Renal pelvis (tissue), 12 donors: ENCODE measurements at places on chromosomes 1 and 21.

DNA sequence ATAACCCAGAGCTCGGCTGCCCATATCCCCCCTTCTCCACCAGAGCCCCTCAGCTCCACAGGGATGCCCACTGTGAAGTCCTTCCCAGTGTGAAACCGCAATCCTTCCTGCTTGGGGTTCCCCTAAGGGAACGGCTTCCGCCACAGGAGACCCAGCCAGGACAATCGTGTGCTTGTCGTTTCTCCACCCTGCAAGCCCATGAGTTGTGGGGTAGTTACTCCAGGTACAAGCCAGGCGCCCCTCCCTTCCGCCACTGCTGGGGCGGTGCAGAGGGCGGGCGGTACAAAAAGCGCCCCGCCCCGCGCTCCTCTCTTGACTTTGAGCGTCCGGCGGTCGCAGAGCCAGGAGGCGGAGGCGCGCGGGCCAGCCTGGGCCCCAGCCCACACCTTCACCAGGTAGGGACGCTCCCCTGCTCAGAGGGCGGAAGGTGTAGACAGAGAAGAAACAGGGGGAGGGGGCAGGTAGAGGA is at the start of gene TINAGL1:
TINAGL1 (plus strand) TSS at position 315 of the 469 bp plus-strand sequence. CDS start 634 bp downstream, outside the sequence.
- DNase-seq = no peak

DNA sequence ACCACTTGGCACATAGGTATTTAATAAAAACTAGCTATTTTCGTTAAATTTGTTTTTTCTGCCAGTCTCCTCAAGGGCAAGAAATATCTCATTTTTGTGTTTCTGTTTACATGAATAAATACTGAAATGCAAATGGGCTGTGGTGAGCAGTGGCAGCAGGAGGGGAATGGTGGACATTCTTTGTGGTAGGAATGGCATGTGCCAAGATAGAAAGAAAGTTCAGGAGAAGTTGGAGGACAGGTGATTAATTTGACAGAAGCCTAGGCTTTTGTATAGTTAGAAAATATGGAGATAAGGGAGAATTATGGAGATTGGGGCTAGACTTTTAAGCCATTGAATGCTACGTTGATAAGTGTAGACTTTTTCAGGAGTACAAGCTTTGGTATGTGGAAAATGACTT is 8.6 kb downstream of the RAP1A start:
- DNase-seq = no peak

- DNase-seq = peak; percentile 67
Observed at GRCh38 chr1:235093696-235094592, 34.7 kb downstream of the TOMM20 start.

GRCh38 chr1:17170571-17170970 is 34.4 kb upstream of the PADI1 start:
- no peak for DNase-seq

GRCh38 chr21:20902511-20902910 is 95.7 kb upstream of the NCAM2 start:
- DNase-seq = no peak

GRCh38 chr1:67957066-67957465 is 93.4 kb downstream of the DIRAS3 start:
- no peak for DNase-seq

DNA sequence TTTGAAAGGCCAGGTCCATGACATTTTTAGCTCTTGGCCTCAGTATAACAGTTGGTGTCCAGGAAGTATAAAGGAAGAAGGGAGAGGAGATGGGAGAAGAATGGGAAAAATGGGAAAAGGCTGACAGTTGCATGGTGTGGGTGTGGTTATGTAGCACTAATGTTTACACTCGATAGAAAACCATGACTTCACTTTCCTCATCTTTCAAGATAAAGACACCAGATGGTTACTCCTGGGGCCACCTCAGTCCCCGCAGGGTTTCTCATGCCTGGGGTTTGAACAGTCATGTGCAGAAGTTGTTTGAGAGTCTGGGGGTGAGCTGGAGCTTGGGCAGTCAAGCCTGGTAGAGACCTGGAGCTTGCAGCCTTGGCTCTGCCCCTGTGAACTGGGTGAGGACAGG is 7.9 kb downstream of the PGBD2 start:
- no peak for DNase-seq

DNA sequence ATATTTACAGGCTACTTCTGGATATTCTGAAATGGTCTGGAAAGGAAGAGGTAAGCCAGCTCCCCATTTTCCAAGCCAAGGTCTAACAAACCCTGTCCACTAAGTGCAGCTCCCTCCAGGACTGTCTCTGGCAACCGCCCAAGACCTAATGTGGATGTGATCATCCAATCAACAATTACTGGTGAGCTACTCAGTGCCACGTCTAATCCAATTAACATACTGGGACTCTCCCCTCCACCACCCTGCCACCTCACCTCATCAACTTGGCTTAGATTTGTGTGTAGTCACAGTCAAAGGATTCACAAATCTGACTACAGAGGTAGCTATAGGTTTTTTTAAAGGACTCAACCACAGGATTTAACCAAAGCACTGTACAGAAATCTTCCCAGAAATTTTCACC is 25.4 kb upstream of the S100A7 start:
- DNase-seq = no peak

- no peak for DNase-seq
Observed at GRCh38 chr1:65393347-65393746, 27.1 kb upstream of the LEPR start.

DNA sequence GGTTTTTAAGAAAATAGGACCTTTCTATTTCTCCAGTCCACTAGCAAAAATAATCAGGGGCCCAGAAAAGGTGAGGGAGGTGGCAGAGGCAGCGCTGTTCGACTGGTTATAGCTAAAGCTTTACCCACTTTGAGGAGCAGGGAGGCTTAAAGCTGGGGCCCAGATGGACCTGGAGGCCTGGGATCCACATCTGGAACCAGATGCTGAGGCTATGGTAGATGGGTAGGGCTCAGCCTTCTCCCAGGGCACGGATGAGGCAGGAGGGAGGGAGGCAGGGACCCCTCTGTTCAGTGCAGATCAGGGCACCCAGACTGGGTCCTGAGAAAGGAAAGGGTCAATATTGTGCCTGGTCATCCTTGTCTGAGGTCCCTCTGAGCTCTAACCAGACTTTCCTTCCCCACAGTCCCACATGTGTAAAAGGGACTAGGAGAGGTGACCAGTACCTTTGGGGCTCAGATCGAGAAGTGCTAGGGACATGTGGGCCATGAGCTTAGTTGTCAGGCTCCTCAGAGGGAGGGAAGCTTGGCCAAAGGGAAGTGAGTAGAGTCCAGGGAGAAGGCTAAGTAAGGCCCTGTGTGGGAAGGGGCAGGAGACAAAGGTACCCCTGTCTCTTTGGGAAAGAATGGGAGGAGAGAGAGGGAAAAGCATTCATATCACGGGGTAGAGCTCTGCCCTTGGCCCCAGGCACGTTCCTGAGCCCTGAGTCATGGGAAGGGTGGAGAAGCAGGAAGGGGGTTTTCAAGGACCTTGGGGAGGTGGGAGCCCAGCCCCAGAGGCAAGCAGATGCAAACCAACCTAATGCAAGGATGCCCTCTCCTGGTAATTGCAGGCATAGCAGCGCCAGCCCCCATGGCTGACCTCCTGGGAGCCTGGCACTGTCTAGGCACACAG is 15.4 kb downstream of the LMNA start:
- DNase-seq = peak; percentile 86

- DNase-seq = no peak
Observed at GRCh38 chr1:78475888-78476610, 14.7 kb upstream of the PTGFR start.

DNA sequence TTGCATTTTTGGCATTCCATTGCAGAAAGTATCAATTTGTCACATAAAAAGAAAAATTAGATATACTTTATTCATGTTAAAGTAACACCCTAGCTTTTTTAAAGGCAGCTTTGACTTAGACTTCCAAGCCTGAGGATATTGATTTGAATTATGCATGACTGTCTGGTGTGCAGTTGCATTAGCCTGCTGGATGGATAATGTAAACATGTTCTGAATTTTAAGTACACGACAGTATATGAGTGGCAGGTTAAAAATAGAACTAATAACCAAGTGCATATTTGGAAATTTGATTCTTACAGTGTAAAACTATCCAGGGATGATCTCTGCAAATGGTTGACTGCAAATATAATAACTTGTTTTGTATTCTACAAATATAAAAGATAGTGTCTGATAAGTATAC is 124.0 kb downstream of the SYT14 start:
- no peak for DNase-seq

DNA sequence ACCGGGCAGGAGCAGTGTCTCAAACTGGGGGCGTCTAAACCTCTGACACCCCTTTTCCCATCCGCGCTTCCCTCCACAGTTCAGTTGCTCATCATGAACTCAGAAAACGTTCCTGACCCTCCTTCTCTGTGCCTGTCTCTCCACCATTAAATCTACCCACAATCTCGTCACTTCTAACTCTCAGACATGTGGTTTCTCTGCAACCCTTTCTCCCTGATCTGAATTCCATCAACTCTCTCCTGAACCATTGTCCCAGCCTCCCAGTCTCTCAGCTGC is 3.8 kb downstream of the TTC34 start:
- no peak for DNase-seq

DNA sequence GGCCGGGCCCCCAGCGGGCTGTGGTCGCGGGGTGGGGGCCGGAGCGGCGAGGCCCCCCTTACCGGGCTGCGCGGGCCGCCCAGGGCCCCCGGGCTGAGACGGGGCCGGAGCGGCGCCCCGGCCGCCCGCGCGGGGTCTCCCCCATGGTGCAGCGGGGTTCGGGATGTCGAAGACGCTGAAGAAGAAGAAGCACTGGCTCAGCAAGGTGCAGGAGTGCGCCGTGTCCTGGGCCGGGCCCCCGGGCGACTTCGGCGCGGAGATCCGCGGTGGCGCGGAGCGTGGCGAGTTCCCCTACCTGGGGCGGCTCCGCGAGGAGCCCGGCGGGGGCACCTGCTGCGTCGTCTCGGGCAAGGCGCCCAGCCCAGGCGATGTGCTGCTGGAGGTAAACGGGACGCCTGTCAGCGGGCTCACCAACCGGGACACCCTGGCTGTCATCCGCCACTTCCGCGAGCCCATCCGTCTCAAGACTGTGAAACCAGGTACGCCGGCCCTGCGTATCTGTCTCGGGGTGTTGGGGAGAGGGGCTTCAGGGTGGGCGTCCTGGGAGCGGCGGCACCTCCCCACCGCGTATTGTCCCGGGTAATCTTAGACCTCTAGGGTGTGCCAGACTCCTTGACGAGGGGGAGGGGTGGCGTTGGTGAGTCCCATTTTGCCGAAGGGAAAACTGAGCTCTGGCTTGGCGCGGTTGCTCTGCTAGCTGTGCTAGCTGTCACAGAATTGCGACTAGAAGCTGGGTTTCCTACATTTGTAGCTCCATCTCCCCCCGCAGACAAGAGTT is 745 bp downstream of the MAGI3 start:
- DNase-seq = no peak

GRCh38 chr1:6447016-6447817 is 18.8 kb downstream of the TNFRSF25 start:
- no peak for DNase-seq

GRCh38 chr21:42311816-42312625 is 3.2 kb downstream of the TFF3 start:
- no peak for DNase-seq

- no peak for DNase-seq
Observed at GRCh38 chr21:35587841-35588380, 472.4 kb downstream of the SETD4 start.

DNA sequence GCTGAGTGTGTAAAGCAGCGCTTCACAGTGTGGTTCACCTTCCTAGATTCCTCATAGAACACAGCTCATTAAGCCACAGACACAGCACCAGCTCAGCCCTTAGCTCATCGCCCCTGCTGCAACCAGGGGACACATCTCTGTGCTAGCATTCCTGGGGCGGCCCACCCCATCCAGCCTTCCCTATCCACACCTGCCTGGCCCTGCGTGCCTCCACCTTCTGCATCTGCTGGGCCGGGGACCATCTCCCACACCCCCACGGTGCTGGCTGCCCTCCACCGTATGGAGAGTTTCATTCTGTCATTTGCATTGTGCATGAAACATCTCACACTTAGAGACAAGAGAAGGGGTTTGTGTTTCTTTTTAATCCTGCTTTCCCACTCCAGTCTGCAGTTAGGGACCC is 35.8 kb upstream of the PRSS38 start:
- DNase-seq = no peak

DNA sequence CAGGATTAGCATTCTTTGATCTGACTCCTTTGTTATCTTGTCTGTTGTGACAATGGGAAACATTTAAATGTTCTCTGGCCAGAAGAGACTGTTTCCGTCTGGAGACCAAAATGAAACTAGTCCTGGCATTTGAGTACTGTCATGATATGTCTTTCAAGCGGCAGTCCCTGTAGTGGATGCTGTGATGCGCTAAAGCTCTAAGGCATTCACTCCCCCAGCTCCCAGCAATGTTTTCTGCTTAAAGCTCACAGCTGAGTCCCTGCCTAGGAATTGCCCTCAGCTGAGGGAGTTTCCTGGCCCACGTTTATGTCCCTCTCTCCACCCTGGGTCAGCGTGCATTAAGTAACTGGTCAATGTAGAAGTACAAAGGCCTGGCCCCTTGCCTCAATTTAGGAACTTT is 109.4 kb downstream of the UCHL5 start:
- no peak for DNase-seq

DNA sequence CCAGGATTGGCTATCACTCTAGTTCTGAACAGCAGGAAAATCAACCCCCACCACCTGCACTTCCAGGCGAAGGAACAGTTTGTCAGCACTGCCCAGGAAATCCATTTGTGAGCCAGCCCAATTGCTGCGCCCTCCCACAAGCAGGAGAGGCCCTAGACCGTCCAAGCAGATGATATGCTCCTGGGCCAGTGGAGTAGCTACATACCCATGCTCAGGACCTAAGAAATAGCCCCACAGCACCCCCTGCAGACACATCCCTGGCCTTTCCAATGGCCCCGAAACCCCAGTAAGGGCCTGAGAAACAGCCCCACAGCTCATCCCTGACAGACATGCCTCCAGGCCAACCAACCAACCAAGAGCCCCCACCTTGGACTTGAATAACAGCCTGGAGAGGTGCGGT is 111.5 kb upstream of the ZC3H11B start:
- no peak for DNase-seq

DNA sequence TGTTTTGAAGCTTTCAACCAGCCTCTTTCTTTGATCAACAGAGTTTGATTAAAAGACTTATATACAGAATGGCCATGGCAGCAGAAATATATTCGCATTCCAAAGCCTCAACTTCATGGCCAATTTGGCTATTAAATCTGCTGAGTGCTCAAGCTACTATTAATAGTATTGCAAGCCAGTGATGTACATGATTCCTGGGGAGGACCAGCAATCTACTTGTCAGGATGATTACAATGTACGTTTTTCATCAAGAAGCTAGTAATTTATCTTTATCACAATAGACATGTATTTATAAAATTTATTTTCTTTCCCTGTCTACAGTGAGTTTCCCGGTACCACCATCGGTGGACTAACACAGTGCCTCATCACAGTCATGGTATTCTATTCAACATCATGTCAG is 515.5 kb downstream of the AMY1C start:
- DNase-seq = no peak
